ENCODE measurements at places on chromosomes 13 and 19. TPM values are rescaled to one million over a fixed set of nuclear protein-coding genes. Genes with fewer than 3 reads are reported as not detected.

F7 gene
- not detected for total RNA-seq

DNA sequence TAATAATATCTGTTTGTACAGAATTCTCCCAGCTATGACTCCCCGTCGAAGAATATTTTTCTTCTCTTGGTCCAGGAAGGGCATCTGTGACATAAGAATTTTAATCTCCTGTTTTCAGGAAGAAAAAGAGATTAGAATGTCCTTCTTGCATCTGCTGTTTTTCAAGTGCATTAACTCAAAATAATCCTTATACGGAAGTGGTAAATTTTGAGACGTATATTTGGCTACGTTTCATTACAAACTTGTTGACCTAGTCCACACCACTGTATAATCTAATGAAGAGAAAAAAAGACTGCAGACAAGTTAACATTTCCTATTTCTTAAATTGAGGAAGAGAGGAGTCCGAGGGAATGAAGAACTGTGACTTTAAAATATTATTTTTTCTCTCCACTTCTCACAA, 959.9 kb downstream of the DIAPH3 start:
- no peaks in the 10 kb centered on the region for H3K4me1 ChIP-seq
- H3K27me3 ChIP-seq: no peaks in the 10 kb centered on the region
- no peak for DNase-seq
- no peaks in the 10 kb centered on the region for H3K36me3 ChIP-seq
- H3K4me3 ChIP-seq: no peak overlapping the region

GRCh38 chr19:13817615-13818371, 22.6 kb downstream of the ZSWIM4 start:
- H3K36me3 ChIP-seq: peaks cover 3% of the 10 kb centered on the region
- H3K27me3 ChIP-seq: no peaks in the 10 kb centered on the region
- H3K4me3 ChIP-seq: peak overlapping the region; percentile 31
- peak; percentile 22 for DNase-seq
- H3K27ac ChIP-seq: no peak overlapping the region
- H3K4me1 ChIP-seq: no peaks in the 10 kb centered on the region

DNA sequence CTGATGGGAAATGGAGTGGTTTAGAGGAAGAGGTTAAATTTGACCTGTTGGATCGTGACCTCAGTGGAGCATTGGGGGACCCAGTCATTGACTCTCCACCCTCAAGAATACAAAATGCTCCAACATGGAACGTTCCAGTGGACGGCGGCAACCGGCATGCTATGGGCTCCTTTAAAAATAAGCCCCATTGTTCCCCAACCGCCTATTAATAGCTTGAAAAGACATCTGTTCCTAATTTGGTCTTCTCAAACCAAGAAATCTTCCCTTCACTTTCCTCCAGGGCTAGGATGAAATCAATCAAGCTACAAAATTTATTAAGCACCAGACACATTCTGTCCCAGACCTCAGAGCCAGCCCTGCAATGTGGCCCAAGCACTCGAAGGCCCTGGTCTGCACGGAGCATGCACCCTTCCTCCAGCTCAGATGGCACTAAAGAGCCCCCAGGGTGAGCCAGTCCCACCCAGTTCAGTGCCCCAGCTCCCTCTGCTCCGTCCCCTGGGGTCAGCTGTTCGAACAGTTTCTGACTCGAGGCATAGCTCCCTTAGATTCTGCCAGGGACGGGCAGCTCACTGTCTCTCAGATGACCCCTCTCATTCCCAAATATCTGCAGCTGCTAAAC, 22.5 kb upstream of the VSTM2B start:
- H3K27me3 ChIP-seq: peaks cover 5% of the 10 kb centered on the region
- no peaks in the 10 kb centered on the region for H3K36me3 ChIP-seq
- H3K4me1 ChIP-seq: no peaks in the 10 kb centered on the region
